ENCODE measurements at places on chromosomes 7 and 10.

DNA sequence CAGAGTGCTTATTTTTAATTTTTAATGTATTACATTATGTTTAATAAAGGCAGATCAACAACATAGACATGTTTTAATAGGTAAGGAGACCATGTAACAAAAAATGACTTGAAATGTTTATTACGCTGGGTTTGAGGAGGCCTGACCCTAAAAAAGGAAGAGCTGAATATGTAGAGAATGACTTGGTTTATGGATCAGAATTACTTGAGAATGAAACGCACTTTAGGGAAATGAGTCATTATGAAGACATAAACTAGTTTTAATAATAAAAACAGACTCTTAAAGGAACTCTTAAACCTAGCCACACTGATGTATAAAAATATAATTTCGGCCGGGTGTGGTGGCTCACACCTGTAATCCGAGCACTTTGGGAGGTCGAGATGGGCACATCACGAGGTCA lies 56.5 kb downstream of the CTTNBP2 start:
- DNase-seq: no peak

DNA sequence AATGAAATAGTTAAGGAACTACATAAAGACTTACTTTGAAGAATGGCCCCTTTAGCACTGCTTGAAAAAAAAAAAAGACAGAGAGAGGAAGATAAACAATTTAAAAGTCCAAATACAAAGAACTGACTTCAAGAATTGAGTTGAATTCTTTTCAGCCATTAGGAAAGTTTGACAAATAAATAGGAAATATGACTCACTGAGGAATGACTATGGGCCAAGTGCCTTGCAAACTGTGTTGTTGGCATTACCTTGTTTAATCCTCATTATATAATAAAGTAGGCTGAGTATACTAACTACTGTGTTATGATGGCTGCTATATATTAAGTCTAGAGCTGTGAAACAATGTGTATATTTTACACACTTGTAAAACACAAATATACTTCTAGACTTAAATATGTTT lies 151.1 kb downstream of the ELMO1 start:
- DNase-seq: no peak

DNA sequence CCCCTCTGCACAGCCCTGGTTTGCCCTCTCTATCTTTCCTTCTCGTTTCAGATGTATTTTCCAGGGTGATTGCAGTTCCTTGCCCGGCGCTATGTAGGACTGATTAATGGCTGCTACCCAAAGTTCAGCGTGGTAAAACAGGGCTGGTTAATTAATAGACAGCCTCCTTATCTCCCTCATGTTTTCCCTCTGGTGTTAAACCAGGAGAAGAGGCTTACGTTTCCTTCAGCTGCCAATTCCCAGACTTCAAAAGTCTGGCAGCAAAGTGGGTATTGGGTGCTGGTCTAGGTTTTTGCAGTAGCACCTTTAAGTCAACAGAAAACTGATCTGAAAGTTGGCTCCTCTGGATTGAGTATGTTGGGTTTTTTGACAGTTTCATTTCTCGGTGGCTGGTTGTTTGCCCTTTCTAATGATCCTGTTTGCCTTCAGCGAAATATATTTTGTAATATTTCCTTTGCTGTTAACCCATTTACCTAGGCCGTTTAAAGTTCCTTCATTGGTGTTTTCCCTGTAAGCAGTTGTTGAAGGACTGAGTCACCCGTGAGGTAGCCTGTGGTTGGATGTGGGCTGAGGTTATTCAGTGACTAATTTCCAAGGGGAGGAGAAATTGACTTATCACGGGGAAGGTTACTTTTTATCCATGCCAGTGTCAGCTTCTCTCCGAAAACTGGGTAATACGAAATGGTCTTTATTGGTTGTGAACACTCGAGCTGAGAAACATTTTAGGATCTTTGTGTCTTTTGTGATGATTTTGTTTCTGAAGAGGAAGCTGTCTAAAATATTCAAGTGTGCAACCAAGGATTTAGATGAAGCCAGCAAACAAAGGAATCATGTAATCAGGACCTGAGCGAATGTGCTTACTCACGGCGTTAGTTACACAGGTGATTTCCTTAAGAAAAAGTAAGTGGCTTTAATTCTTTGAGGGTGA lies 257.2 kb downstream of the KIAA1217 start:
- DNase-seq: no peak

- DNase-seq: no peak
These were observed 2.8 kb upstream of the SMARCD3 start for GRCh38 chr7:151251328-151251688.

- no peak for DNase-seq
These were observed 489.2 kb downstream of the MDFIC start for GRCh38 chr7:115410972-115411686.

DNA sequence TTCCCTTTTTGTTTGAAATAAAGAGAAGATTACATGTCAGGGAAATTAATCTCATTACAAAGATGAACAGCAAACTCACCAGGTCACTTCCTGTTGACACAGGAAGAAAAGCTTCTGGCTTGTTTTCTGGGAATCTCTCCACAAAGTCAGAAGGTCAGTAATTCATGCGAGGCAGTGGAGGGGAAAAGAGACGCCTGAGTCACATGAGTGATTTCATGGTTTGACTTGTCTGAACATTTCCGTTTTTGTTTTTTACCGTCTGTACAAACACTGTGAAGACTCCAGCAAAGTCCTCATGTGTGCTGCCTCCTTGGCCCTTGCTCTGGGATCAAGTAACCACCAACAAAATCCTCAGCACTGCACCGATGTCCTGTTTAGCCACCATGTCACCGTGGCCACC lies 2.5 kb upstream of the HABP2 start:
- no peak for DNase-seq

- no peak for DNase-seq
These were observed 29.5 kb upstream of the SLC29A3 start for GRCh38 chr10:71289421-71290130.

GRCh38 chr10:86968994-86969355 lies 693 bp downstream of the ADIRF start:
- DNase-seq: no peak

DNA sequence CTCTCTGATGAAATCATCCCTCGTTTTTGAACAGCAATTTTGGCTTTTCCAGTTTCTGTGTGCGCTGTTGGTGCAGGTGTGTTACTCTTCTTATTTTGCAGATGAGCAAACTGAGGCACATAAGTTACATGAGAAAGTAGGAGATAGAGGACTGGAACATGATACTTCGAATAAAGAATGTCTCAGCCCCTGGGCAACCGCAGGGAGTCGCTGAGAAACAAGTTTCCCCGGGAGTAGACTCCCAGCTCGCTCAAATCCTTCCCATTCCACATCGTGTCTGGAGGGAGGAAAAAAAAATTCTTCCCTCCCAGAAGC lies 18.0 kb downstream of the MXI1 start:
- no peak for DNase-seq

- DNase-seq: no peak
These were observed 47.3 kb downstream of the NPVF start for GRCh38 chr7:25180946-25181345.

- DNase-seq: no peak
These were observed 72.8 kb upstream of the KAT6B start for GRCh38 chr10:74753442-74754211.

DNA sequence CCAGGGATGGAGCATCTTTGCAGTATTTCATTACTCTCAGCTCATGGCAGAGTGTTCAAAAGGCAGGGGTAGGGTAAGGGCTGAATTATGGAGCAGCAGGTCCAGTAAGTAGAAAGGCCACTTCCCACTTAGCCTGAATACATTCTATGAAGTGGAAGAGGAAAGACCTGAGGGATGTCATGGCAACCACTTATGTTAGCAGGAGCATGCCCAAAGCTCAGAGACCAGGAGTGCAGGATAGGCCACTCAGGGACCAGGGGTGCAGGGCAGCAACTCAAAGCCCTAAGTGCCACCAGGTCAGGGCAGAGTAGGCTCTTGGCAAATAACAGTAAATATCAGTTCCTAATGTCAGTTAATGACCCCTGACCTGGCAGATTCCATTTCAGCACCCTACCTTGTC lies 3.6 kb downstream of the SRI start:
- no peak for DNase-seq

DNA sequence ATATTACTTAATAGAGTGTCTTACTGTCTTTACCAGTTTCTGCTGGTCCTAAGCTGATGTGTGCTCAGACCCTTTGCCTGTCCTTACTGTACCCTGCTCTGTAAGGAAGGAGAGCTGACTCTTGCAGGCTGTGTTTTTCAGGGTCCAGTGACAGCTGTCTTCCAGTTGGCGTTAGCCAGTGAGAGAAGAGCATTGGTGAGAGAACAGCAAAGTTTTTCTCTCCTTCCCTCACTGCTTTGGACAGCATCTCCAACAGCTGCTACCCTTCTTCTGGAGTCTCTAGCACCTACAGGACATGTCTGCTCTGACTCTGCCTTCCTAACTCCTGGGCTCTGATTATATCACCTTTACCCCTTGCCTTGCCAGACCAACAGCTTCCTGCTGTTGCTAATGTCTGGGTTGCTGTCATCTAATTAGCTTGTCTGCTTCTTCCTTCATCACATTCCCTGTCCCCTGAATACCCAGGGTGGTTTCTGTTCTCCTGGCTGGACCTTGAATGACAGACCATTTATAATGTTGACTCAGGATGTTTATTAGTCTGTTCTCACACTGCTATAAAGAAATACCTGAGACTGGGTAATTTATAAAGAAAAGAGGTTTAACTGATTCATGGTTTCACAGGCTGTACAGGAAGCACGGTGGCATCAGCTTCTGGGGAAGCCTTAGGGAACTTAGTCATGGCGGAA lies 23.5 kb upstream of the PANK1 start:
- DNase-seq: no peak

DNA sequence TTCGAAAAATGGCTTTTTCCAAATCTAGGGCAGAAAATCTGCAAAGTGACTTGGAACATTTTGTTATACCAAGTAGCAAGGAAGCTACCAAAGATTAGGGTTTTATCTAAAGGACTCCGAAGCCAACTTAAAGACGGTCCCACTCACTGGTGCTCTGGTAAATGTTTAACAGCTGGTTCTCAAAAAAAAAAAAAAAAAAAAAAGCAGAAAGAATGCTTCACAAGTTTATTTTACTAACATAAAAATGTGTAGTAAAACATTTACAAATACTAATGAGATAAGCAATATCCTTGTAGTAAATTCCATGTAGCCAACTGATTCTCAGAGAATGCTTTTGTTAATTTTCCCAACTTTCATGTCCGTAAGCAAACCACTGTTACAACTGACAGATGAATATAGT lies 38.4 kb downstream of the TAF3 start:
- no peak for DNase-seq

- no peak for DNase-seq
These were observed 31.6 kb downstream of the WBP1L start for GRCh38 chr10:102775201-102775934.

DNA sequence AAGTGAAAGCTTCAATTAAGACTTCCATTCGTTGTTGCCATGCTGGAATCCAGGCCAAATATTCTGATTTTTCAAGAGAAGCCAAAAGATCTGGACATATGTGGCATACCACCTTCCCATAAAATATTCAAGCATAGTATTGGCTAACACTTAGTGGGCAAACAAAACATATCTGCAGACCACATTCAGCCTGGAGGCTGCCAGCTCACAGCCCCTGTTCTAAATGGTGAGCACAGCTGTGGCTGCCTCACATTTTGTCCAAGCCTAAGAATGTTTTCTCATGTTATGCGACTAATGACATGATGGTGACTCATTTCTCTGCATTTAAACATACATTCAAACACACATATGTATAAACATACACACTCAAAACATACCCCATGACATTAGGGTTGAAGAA lies 10.6 kb upstream of the CALU start:
- no peak for DNase-seq

DNA sequence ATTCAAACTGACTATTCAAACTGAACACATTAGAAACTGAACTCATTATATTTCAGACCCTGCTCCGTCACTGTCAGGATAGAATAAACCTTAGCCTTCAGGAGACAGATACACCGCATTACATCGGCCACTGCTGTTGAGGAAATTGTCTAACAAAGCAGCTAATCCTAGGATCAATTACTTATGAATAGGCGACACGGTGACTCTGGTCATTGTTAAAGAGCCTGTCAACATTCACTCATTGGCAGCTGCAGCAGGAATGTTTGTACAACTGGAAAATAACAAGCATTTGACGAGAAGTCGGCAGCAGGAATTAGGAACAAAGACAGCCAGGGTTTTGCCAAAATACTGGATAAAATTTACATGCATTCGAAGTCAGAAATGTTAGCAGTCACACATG lies 112.0 kb upstream of the MKX start:
- DNase-seq: no peak

DNA sequence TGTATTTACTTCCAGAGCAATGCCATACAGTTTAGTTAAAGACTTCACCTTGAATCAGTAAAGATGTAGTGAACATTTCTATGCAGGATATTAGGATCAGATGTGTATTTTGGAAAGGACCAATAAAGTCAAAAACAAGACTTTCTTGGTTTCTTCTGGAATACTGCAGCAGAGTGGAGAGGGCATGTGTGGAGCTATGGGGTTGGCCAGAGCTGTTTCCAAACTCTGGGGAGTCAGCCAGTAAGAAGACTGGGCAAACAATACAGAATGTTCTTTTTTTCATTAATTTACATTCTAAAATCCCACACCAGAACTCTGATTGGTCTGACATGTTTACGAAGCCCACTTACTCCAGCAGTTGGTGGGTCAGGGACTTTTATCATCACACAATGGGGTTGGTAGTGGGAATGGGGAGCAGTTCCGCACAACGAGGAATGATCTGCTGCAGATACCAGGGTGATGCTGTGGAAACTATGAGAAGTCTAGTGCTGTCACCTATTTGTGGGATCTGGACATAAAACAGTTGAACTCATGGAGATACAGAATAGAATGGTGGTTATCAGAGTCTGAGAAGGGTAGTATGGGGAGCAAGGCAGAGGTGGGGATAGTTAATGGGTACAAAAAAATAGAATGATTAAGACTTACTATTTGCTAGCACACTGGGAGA lies 267.7 kb downstream of the MALRD1 start:
- DNase-seq: no peak

GRCh38 chr7:108294595-108294994 lies 161.6 kb downstream of the NRCAM start:
- no peak for DNase-seq

DNA sequence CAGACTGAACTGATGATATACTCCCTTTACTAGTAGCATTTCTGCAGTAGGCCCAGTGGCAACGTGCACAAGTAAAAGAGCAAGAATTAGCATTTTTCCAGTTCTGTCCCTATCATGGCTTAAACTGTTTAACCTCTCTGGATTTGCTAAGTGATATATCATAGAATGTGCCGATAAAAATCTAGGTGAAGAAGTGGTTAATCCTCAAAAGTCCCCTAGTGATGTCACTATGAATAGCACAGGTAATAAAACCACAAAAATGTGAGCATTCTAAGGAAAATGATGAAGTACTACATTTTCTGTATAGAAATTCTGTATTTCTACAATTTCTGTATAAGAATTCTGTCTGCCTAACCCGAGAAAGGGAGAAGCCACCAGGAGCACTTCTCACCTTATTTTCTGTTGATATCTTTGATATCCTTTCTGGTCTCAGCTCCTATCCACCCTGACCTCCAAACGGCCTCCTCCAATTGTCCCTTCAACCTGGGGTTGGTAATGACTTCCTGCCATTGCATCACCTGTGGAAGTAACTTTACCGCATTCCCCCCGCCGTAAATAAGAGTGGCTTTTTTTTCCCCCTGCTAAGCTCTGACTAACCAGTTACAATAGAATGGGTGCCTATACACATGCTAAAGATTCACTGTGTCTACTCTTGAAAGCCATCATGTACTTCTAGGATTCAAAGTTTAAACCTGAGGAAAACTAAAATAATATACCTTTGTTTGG lies 155.9 kb upstream of the ASAH2 start:
- no peak for DNase-seq

Measured in esophagus squamous epithelium (tissue), 5 donors.